Right cardiac atrium (tissue), 5 donors: ENCODE measurements at places on chromosomes 6 and 20. TPM values are rescaled to one million over a fixed set of nuclear protein-coding genes. Genes with fewer than 3 reads are reported as not detected.

GCM1 gene
- total RNA-seq = not detected

BRD2 gene
- total RNA-seq = 82.6 TPM

ARFGEF2 gene
- total RNA-seq = 38.0 TPM

GPR6 gene
- total RNA-seq = not detected

MTFR2 gene
- total RNA-seq = 0.71 TPM

FUT9 gene
- not detected for total RNA-seq

GLP1R gene
- total RNA-seq = 3.1 TPM

DNA sequence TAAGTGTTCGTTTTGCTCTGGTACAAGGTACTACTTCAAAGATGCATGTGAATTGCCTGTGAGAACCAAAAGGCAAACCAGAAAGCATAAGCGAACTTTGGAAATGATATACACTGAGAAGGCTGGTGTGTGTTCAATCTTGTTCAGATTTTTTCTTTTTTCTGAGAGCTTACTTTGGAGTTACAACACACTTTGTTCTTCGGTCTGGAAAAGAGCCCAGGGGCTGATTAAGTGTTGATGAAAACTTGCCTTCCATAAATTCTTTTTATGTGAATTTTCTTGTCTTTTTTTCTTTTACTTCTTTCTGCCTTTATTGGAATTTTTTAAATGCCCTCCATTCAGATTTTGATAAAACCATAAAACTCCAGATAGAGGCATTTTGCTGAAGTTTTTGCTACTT, 395.1 kb upstream of the SASH1 start:
- no peak for DNase-seq

DNA sequence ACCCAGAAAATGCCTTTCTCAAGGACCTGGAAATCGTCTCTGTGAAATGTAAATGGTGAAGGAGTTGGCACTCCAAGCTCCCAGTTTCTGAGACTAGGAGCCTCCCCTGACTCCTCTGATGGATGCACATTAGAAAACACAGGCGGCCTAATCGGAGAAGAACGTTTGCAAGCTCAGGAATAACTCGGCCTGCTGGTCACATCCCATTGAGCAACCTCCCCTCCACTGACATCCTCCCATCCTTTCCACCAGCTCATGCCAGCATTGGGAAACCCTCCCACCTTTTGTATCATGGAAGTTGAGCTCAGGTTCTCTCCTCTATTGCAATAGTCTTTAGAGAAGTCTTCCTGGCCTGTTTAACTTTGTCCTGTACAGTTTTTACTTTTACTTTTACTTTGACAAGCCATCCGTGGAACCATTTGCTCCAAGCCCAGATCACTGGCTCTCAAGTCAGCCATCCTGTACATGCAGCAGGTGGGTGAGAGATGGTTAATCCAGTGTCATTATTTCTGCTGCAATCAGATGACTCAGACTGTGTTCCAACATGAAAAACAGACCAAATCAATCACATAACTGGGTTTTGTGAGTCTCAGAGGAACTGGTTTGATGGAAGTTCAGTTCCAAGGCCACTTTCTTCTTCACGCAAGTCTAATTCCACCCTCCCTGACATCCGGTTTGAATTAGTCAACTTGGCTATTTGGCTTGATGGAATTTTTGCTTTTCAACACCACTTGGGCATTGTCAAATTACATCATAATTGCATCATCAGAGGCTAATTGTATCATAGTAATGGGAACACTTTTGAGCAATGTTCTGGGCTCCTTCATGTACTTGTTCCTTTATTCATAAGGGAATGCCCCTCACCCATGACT, 619.4 kb upstream of the CDH4 start:
- DNase-seq = no peak

DNA sequence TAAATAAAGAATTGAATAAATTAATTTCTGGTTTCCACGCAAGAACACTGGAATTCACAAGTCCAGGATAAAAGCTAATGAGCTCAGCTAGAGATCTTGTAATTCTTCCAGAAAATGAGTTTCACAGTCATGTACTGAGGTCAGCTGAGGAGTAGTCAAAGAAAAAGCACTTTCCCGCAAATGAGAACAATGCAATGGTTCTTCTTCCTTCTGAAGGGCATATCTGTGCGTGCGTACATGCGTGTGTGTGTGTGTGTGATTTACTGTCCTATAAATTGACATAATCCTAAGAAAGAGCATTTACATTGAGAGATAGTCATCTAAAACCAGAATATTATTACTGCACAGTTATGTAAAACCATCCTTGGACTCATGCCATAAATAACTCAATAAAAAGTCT, 968.9 kb upstream of the EYS start:
- DNase-seq = no peak

DNA sequence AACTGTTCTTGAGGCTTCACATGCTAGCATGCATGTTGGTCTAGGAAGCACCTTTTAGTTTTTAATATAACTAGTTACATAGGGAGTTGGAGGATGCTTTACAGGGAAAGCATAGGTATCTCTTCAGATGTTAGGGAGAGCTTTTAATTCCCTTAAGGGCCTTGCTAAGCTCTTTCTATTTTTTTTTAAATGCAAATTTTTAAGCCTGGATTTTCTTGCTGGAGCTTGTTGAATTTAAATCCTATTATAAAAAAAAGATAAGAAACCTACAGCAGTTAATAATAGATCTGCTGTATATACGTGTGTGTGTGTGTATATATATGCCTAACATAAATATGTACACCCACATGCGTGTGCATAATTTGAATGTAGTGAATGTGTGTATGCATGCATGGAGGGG, 79.0 kb downstream of the FIG4 start:
- no peak for DNase-seq

DNA sequence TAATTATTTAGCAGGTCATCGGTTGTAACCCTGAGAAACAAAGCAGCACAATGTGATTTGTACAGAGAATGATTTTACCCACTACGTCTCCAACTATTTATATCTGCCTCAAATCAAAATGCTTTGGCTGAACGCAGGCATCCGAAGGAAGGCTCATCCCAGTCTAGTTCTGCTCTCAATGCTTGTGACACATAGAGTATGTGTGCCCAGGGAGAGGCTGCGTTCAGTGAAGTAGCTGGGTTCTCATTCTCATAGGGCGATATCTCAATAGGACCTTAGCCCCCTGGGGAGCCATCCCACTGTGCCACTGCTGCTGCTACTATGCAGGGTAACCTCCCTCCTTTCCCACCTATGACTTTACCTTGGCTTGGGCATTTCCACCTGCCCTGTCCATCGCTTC, 407 bp downstream of the GABRR2 start:
- no peak for DNase-seq

DNA sequence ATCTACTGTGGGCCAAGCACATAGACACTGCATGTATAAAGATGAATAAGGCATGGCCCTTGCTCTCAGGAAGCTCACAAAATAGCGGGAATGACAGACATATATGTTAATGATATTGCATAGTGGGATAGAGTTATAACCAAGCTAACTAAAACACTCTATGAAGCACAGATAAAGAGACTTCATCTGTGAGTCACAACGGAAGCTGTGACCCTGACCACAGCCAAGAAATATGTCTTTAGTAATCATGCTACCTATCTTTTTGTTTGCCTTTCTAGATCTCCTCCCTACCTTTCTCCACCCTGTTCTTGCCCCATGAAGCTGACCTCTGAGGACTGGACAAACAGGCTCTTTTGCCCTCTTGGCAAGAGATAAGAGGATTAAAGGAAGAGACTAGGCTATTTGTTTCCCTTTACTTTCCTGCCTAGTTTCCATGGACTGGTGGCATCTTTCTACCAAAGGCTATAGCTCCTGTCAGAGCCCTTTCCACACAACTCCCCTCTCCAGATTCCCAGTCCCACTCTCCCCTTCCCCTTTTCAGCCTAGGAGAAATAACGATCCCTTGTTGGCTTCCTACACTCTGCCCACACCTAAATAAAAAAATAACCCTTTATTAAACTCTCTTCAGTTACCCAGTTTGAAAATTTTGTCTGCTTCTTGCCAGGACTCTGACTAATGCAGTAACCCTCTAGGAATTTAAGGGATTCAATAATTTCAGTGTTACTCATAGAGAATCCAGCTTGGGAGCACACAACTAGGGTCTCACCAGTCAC, 504.9 kb upstream of the MARCKS start:
- DNase-seq = no peak

DNA sequence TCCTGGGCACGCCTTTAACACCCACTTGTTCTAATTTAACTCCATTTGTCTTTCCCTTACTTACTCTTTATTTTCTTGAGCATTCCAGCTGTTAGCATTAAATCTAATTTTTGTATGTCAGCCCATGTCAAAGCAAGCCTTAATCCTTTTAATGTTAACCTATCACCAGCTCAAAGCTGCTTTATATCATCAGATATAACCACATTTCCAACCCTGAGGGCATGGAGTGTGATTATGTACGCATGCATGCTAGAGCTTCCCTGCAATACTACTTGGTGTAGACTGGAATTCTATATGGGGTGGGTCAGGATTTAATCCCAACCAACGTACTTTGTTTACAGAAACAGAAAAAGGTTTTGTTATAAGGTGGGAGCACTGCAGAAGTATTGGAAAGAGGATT, 139.4 kb upstream of the HMGN3 start:
- no peak for DNase-seq

GRCh38 chr6:38445336-38445735, 194.4 kb downstream of the BTBD9 start:
- no peak for DNase-seq

GRCh38 chr20:16580147-16580546, 6.9 kb upstream of the KIF16B start:
- DNase-seq = no peak

GRCh38 chr6:152957796-152958195, 25.0 kb downstream of the FBXO5 start:
- no peak for DNase-seq

- no peak for DNase-seq
These were observed 101.7 kb downstream of the OPRM1 start for GRCh38 chr6:154140743-154141142.

GRCh38 chr6:126361832-126362440, 22.0 kb downstream of the CENPW start:
- no peak for DNase-seq

DNA sequence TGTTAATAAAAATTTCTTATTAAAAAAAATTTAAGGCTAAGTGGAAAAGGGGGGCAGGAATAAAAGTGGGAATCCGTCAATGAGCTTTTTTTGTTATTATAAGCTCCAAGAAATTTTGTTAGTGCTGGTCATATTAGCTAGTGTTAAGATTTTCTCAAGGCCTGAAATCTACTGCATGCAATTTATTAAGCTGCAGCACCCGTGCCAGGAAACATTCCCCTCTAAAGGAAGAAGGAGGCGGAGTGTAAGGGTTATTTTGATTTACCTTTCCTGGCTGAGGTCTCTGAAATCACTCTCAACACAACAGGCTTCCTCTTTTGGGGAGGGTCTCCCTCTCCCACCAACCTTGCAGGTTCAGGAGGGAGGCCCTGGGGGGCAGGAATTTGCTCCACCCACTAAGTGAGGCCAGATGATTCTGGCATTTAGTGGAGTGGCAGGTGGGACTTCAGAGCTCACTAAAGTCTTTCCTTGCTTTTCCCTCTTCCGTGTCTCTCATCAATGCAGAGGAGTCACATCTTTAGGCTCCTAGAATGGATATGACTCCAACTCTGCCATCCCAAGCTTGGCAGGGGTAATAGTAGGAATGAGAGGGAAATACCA, 168.8 kb downstream of the BCAS1 start:
- DNase-seq = no peak

GRCh38 chr6:131062241-131063027, 611 bp downstream of the EPB41L2 start:
- peak; percentile 73 for DNase-seq

DNA sequence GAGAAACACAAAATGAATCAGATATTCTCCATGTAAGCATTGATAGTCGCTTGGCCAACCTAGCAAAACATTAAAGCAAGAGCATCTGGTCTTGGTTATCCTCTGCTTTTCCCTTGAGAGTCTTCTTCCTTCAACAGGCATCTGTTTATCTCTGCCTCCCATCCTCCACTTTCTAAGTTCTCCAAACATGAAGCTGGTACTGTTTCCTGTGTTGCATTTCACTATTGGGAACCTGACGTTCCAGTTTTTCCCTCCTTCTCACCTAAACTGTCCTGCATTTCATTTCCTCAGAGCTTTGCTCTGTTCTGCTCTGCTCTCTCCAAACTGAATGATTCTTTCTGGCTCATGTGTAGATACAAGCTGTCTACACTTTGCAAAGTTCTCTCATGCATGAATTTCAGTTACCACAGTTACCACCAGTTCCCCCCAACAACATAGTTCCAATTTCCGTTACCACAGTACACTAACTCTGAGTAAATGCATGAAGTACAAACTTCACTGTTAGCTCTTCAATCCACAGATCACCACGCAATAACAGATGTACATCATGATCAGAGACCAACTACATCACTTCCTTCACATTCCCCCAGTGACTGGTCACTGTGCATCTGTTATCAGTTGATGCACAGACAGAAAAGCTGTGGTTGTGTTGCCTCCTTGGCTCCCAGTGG, 86.7 kb upstream of the F13A1 start:
- DNase-seq = no peak

DNA sequence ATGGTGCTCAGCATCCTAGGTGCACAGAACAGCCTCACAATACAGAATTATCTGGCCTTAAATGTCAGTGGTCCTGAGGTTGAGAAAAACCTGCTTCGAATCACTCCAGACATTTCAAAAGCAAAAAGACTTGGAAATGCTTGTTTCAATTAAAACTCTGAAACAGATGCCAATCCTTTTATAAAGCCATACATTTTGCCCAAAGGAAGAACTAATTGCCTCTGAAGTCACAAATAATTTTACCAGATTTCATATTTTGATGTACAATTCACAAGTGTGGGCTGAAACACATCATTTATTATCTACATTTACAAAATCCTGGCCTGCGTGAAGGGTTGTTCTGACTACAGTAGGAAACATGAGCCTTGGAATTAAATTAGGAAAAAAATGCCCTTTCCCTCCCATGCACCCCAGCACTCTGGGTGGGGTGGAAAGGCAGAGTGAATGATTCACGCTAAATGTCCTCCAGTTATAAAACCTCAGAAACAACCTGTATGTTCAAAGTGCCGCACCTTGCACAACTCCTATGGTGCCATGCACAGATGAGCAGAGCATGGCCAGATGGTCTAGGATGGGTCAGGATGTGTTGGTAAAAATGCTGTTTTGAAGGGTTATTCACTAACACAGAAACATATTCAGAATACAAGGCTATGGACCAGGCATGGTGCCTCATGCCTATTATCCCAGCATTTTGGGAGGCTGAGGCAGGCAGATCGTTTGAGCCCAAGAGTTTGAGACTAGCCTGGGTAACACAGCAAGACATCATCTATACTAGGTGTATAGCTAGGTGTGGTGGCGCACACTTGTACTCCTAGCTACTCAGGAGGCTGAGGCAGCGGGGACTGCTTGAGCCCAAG, 87.0 kb downstream of the ZMYND8 start:
- no peak for DNase-seq

- no peak for DNase-seq
These were observed 29.8 kb upstream of the PIM1 start for GRCh38 chr6:37140145-37140544.

DNA sequence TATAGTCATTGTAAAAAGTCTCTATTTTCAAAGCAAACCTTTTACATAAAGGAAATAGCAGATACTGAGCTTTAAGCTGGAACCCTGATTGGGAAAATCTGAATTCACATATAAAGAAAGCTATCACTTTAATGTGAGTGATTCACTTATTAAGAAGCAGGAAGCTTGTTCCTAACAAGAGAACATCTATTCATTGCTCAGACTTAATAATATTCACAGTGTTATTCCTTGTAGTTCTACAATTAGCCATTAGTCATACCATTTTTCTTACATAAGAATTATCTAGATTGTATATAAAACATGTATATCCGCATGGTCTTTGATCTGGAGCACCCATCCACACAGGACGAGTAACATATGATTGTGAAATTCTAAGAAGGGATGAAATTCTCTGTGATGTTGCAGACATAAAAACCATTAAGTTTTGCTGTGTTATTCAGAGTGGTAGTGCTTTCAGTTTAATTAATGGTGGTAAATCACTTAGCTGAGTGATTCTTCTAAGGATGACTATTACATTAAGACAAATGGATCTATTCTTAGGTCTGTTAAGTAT, 71.1 kb upstream of the FOXQ1 start:
- no peak for DNase-seq
